ENCODE measurements at places on chromosomes 11 and 22. TPM values are rescaled to one million over a fixed set of nuclear protein-coding genes. Genes with fewer than 3 reads are reported as not detected.

HBG2 gene
- 1.4 TPM for total RNA-seq

DDX25 gene
- 0.96 TPM for total RNA-seq

MS4A4E gene
- not detected for total RNA-seq

PATE2 gene
- 0.53 TPM for total RNA-seq

NLRP6 gene
- total RNA-seq, result not detected

DNA sequence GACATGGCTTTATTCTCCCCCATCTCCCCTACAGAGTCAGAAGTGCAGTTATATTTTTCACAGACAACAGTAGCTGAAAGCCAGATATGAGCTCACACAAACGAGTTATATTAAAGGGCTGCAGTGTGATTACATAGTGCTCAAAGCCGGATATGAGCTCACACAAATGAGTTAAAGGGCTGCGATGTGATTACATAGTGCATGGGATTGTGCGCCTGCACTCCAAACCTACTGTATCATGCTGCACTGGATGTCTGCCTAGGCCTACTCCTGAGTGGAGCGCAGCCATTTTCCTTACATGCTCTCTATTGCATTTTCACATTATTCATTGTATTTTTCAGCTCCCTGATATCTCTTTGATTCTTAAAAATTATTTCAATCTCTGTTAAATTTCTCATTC is 414.6 kb upstream of the LARGE1 start:
- DNase-seq, result no peak

- DNase-seq, result no peak
Measured at GRCh38 chr22:23824476-23825245, 14.1 kb downstream of the DERL3 start.

DNA sequence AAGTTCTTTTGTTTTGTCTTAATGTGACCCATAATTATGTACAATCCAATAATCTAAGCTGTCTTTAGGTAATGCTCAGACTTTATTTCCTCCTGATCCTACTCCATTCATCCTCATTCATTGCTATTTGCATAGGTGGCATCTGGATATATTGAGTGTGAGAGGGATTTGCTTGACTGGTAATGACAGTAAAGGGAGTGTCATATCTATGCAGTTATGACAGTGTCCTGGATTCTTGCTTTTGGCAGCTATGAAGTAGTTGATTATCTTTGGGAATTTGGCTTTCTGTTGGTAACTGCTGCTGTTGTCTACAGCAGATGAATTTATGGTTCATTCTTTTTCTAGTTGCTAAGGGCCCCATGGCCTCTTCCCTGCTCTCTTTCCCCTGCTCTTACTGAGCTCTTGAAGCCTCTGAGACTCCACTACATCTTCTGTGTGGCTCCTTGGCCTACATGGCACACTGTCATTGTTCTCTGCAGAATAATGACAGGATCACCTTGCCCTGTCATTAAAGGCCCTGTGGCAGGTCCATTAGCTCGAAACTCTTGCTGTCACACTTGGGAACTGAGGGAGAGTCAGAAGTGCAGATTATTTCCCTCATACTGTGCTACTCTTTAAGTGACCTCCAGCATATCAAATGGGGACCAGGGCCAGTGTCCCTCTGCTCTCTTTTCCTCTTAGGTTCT is 20.1 kb upstream of the ACAT1 start:
- no peak for DNase-seq

DNA sequence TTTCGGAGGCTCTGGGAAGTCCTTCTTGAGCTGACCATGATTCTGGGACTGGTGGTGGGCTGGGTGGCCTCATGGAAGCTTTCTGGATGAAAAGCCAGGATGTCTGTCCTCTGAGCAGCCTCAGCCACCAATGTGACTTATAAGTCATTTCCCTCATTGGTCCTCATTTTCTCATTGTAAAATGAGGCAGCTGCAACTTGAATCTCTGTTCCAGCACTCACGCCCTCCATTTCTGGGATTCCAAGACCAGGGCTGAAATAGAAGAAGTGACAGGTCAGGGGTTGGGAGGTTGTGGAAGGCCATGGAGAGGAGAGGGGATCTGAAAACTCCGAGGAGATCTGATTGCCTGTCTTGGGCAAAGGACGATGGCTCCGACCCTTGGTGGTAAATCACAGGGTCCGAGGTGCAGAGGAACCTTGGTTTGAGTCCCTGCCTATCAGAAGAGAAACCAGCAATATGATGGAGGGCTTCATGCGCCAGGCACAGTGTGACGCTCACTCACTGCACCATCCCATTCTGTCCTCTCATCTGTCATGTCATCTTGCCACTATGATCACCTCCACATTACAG is 38.3 kb downstream of the TSPAN18 start:
- DNase-seq, result no peak

All from SK-MEL-5 (cell line).